D341Med (cell line): ENCODE measurements at places on chromosomes 3 and 15.

GRCh38 chr3:185353823-185354614 is 8.9 kb upstream of the MAP3K13 start:
- DNase-seq, result peak; percentile 87

DNA sequence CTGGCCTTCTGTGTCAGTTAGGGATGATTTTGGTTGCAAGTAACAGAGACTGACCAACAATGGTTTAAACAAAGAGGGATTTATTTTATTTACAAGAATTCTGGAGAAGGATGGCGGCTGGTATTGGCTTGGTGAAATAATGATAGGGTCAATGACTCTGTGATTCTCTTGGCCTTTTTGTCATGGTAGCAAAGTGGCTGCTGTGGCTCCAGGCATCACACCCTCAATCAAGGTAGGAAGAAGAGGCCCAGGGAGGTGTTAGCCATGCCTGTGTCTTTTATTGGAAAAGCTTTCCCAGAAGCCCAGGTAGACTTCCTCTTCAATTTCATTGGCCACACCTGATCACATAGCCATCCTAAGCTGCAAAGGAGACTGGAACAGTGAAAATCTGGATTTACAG is 13.1 kb downstream of the FAM107A start:
- DNase-seq, result no peak

- no peak for DNase-seq
These were observed 171.1 kb upstream of the PROK2 start for GRCh38 chr3:71956069-71956340.

DNA sequence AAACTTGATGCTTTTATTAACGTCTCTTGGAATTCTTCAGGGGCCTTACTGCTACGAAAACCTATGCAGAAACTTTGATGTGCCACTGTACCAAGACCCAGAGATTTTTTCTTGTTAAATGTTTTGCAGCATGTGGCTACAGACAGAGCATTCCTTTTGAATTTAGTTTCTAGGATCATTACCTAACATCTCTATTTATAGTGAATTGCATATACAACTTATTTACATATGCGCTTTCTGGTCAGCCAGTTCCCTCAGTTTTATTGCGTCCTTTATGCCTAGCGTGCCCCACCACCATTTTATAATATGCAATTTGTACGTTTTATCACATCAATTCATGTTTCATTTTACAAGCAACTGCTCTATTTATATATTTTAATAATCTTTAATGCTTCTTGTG is 46.2 kb upstream of the AGTR1 start:
- DNase-seq, result no peak

GRCh38 chr3:37949866-37950265 is 40.7 kb upstream of the VILL start:
- DNase-seq, result no peak

DNA sequence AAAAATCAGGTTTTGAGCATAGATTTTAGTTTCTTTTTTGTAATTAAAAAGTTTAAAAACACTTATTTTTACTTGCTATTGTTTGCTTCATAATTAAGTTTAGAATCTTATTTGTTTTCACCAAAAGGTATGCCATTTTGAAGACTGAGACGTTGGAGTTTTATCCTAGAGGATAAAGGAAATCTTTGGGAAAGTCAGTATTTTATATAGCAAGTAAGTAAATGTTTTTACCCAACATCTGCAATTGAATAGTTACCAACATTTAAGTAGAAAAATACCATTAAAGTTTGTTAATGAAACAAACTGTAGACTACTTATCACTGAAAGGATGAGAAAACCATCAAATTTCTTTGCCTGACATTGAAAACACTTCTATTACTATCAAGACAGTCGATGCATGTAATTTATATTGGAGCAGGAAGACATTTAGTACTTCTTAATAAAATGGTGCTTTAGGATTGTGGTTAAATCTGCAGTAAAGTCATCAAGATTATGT is 14.0 kb upstream of the CHD2 start:
- no peak for DNase-seq

GRCh38 chr3:120022729-120023128 is 71.5 kb downstream of the GSK3B start:
- no peak for DNase-seq
